ENCODE measurements at places on chromosomes 1 and 21.
A peak's percentile ranks its signal among the peaks of the same experiment; 100 is the strongest.

DNA sequence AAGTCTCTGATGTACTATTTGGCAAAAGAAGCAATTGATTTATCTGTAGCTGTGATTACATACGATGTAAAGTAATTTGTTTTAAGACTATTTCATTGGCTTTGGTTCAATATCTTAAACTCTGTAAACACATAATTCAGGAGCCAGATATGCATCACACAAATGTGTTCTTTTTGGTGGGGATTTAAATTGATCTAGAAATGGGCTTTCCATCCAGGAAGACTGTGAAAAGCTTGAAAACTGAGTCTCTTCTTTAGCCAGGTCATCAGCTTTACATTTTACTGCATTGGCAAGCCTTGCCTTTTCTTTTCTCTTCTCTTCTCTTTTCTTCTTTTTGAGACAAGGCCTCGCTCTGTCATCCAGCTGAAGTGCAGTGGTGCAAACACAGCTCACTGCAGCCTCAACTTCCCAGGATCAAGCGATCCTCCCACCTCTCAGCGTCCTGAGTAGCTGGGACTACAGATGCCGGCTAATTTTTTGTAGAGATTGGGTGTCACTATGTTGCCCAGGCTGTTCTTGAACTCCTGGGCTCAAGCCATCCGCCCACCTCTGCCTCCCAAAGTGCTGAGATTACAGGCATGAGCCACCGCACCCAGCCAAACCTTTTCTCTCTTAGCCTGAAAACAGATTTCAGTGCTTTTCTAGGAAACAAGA lies 1.4 kb downstream of the RCAN3 start:
- DNase-seq, result no peak

- DNase-seq, result no peak
These were observed 9.3 kb upstream of the DCAF6 start for GRCh38 chr1:167927046-167927754.

DNA sequence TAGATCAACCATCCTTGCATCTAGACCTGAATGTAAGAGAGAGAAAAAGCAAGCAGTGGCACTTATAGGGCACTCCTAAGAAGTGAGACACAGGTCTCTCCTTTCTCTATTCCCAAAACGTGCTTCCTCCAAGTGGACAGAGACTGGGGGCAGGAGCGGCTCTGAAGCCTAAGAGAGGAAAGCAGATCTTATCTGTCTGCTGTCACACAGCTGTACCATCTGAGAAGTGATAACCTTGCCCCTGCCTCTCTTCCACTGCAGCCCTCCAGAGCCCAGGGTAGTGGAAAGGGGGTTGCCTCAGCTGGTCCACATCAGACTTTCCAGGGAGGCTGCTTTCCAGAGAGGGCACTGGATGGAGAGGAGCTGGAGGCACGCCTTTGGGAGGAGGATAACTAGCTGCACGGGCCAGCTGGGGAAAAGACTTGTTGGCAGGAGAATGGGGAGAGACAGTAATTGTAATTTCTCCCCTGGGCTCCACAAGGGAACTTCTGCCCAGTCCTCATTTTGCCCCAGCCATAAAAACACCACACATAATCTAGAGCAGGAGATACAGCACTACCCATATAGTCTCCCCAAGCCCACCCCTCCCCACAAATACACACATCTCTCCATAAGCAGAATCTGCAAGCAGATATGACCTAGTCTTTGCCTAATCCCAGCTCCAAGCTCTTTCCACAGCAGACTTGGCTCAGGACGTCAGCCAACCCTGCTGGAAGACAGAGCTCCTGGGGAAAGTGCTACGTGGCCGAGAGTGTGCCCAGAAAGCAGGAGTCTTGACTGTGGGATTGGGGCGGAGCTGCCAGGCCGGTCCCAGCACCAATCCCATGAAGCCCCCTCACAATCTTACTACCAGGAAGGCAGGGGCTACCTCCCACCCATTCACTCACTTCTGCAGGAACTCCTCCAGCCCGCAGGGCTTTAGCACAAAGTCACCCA lies 31.2 kb downstream of the PIK3C2B start:
- DNase-seq, result no peak

DNA sequence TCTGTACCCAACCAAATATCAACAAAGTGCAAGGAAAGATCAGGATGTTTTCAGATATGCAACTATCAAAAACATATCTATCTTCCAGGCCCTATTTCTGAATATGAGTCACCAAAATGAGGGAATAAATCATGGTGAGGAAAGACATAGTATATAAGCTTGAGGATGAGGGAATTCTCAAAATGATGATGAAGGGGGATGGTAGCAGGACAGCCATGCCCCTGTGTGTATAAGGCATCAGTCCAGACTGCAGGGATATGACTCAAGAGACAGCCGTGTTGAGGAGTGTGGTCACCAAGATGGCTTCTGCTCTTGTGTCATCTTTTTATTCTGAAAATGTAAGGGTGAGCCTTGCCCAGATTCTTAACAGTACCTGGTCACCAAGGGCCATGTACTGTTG lies 4.4 kb upstream of the WDR64 start:
- no peak for DNase-seq

DNA sequence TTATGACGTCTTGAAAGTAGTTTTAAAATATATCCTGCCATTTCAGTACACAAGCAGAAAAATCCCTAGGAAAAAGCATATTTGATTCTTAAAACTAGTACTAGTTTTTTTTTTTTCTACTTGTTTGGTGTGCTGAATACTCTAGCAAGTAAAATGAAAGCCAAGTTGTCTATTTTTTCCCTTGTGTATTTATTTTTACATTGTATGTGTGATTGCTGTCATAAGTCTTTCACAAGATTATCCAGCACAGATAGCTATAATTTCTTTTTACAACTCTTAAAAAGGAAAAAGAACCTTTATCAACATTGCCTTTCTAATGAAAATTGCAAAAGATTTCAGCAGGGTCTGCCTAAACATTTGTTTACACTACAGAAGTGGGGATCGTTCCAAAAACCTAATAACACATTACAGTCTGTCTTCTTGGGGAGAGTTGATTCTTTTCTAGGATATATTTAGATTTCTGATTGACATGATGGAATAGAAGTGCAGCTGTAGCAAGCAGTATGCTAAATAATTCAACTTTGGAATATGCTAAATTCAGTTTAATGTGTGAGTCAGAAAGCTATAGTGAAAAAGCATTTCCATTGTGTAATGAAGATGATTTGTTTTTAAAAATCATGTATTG lies 2.5 kb downstream of the DR1 start:
- no peak for DNase-seq

DNA sequence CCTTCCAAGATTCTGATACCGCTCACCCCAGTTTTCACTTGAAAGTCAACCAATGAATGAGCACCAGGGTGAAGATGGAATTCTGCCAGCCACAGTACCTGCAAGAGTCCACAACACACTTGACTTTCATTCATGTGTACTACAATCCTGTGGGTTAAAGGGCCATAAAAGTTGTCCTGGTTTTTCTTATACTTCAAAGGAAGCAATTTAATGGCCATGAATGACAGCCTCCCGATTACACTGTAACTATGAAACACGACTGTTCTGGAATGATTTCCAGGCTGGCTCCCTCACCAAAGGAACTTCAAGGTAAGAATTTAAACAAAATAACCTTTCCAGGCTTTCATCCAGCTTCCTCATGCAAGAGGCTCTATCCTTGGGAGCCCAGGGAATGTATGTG lies 502.8 kb downstream of the SMYD3 start:
- DNase-seq, result no peak

DNA sequence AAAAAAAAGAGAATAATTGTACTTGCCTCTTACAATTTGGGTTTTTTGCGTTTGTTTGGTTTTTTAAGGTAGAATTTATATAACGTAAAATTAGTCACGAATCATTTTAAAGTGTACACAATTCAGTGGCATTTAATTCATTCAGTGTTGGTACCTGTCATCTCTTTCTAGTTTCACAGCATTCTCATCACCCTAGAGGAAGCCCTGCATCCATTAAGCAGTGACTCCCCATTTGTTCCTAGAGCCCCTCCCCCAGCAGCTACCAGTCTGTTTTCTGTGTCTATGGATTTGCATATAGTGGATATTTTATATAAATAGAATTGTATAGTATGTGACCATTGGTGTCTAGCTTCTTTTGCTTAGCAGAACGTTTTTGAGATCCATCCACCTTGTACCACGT lies 233.2 kb upstream of the FMN2 start:
- no peak for DNase-seq

DNA sequence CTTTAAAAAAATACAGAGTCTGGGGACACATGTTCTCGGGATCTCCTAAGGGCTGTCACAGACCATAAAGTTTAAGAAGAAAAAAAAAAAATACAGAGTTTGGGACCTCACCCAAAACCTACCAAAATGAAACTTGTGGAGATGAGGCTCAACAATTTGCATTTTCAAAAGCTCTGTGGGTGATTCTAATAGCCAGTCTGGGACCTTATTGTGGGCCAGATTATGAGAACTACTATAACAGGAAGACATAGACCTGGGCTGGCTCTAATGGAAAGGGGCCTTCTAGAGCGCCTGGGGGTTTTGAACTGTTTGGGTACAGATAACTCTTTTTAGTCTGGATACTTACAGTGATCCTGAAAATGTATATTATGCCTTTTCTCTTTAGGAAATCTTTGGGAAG lies 69.1 kb downstream of the LAMC1 start:
- no peak for DNase-seq

- DNase-seq, result no peak
These were observed 4.7 kb downstream of the SZRD1 start for GRCh38 chr1:16371725-16372124.

DNA sequence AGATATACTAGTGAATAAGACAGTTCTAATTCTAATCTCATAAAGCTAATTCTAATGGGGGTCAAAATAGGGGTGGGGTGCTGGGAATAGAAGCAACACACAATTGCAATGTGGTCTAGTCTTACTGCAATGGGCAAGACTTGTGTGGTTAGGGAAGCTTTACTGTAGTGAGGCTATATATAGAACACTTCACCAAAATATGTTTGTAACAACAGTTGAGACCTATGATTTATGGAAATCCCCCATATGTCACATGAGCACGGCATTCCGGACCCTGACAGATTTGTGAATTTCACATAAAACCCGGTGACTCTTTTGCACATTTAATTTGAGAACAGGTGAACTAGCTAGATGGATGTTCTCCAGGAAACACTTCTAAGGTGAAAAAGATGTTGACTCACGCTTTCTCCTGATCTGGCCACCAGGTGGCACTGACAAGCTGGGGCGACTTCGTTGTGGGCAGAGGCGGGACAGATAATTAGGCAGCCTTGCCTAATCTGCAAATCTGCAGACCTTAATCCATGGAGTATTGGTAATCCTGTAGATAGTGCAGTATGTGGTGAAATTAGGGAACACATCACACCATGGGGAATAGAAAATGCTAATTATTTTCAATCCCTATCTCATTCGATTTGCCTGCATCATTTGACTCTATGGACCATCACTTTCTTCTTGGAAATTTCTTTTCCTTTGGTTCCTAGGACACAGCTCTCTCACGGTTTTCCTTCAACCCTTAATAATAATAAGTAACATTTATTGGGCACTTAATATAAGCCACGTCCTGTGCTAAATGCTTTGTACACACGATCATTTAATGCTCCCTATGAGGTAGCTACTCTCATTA lies 37.7 kb downstream of the KIAA0040 start:
- DNase-seq, result peak; percentile 70

GRCh38 chr1:221517961-221518360 lies 223.9 kb downstream of the DUSP10 start:
- no peak for DNase-seq

DNA sequence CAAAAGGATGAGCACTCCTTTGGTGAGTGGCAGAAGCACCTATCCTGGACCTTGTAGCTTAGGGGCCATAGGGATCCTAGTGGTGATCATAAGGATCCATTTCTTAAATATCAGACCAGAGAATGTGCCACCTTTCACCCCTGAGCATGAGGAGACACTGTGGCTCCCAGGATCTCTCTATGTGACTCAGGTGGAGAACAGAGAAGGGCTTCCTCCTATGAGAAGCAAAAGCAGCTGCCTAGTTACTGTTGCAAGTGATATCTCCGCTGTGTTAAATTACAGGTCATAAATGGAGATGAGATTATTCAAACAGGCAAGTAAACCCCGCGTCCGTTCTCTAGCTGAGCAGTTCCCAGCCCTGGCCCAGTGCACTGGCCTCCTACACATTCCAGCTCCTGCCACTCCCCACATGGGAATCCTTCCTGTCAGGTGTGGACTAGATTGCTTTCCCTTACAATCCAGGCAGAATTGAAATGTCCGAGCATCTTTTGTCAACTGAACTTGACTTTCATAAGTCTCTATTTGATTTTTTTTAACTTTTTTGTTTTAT lies 26.3 kb downstream of the CLEC20A start:
- DNase-seq, result no peak

DNA sequence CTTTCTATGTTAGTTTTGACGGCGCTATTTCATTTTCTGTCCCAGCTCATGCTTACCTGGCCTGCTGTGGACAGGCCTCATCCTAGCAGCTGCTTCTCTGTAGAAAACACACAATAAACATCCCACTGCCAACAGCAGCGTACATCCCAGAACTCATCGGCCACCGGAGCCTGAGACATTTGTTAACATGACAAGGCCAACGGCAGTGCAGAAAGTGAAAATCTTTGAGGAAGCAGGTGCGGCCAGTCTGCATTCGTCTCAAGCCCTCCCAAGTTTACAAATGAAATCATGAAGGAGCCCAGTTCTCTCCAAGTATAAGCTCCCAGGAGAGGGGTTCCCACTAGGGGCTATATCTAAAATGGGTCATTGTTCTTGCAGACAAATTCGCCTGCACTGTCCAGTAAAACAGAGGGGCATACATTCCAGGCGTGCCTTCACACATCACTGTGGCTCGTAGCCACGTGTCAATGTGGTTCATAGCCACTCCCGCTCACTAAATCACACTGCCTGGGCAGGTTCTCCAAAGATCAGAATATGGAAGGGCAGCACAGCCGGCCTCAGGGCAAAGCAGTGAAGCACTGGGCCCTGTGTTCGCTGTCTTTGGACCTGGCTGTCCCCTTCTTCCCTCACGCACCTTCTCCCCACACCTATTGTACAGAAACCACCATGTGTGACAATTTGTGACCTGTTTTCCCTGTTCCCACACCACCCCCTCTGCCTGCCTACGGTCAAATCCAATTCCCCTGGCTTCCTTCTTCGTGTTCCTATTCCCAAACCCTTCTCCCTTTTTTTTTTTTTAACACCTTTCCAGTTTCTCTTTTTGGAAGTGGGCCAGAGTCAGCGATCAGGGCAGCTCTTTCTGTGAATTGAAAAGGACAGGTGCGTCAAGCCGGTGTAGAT lies 27.0 kb upstream of the ABCG1 start:
- DNase-seq, result no peak

DNA sequence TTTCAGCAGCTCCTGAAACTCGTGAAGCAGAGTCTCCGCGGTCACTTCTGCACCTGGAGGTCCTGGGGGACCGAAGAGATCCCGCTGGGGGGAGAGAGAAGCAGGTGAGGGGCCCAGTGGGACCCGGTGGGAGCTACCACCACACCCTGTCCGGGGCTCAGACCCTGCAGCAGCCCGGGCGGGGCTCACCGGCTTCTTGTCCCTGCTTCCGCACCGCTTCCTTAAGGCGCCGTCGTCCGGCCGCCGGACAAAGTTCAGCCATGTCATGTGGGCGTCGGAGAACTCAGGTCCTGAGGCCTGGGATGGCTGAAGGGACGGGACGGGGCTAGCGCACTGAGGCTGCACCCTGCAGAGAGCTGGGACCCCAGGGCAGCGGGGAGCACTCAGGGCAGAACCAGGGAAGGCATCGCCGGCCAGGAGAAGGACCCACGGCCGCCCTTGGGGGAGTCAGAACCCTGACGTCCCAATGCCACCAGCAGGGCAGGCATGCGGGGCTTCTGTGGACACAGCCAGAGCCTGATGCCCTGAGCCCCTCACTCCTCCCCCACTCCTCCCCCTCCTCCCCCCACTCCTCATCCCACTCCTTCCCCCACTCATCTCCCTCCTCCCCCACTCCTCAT lies 2.2 kb downstream of the C1QTNF12 start:
- no peak for DNase-seq

Measured in stimulated activated CD4-positive, alpha-beta T cell treated with anti-CD3 and anti-CD28 coated beads, Interleukin-12 subunit alpha, Interleukin-12 subunit beta, amount 100 ng/mL, for 24 hours (primary cell).